ENCODE measurements at places on chromosomes 6 and 20. TPM values are rescaled to one million over a fixed set of nuclear protein-coding genes. Genes with fewer than 3 reads are reported as not detected.

C6orf15 gene
- not detected for total RNA-seq

RHAG gene
- not detected for total RNA-seq

COX4I2 gene
- total RNA-seq = 4.8 TPM

OR2H2 gene
- not detected for total RNA-seq

GRCh38 chr20:5642155-5642981, 107.8 kb upstream of the SHLD1 start:
- DNase-seq = peak; percentile 60

DNA sequence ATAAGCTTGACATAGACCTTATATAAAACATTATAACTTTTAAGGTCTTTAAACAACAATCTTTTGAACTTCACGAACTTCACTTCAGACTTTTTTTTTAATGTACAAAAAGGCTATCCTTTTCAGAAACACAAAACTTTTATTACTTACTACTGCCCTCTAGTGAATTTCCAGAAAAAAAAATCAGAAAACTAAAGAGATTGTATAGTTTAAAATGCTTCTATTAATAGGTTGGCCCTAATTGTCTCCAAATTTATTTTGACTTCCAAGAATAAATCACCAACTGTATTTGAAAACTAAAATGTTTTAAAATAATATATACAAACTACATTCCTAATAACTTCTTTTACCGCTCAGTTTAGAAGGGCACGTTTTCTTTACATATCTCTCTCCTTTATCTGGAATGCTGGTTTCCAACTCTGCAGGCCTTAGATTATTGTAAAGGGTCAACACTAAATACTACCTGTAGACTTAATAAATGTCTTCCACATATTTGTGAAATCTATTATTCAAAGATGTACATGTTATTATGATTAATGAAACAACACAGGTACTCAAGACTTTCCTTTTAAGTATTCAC, 66.8 kb downstream of the LMBRD1 start:
- DNase-seq = no peak

- DNase-seq = no peak
These were observed 109.9 kb downstream of the FYN start for GRCh38 chr6:111763381-111763780.

DNA sequence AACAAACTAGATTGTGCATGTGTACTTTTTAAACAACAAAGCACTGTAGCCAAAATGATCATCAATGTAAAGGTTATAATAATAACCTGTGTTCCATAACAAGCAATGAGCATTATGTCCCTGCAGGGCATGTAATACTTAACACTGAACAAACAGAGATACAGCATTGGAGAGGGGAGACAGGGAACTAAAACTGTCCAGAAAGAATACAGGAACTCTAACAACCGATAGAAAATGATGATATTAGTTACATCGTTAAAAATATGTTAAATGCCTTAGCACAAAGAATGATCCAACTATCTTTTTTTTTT, 80.5 kb downstream of the COL9A1 start:
- DNase-seq = no peak

DNA sequence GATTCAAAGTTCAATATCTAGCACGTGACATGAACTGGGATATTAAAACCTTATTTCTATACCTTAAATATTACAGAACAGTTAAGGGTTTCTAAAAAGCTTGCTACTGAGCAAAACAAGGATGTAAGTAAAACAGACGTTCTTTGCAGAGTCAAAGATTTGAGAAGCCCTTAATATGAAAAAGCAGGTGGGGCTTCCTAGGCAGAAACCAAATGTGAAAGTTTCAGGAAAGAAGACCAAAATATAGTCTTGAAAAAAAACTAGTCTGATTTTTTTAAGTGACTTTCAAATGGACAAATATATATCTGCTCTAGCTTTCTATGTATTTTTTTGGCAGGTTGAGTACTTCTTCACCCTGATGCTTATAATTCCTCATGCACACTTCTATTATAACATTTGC, 63.2 kb downstream of the TNFRSF21 start:
- no peak for DNase-seq

All from thyroid gland (tissue), 4 donors.